Activated CD4-positive, CD25-positive, alpha-beta regulatory T cell treated with anti-CD3 and anti-CD28 coated beads, Interleukin-2, amount 50 U/mL, for 72 hours (primary cell): ENCODE measurements at places on chromosomes 11 and 22.

- no peak for DNase-seq
Observed at GRCh38 chr11:114033066-114033465, 26.4 kb upstream of the ZBTB16 start.

- DNase-seq = no peak
Observed at GRCh38 chr22:27542602-27543001, 259.0 kb downstream of the MN1 start.

DNA sequence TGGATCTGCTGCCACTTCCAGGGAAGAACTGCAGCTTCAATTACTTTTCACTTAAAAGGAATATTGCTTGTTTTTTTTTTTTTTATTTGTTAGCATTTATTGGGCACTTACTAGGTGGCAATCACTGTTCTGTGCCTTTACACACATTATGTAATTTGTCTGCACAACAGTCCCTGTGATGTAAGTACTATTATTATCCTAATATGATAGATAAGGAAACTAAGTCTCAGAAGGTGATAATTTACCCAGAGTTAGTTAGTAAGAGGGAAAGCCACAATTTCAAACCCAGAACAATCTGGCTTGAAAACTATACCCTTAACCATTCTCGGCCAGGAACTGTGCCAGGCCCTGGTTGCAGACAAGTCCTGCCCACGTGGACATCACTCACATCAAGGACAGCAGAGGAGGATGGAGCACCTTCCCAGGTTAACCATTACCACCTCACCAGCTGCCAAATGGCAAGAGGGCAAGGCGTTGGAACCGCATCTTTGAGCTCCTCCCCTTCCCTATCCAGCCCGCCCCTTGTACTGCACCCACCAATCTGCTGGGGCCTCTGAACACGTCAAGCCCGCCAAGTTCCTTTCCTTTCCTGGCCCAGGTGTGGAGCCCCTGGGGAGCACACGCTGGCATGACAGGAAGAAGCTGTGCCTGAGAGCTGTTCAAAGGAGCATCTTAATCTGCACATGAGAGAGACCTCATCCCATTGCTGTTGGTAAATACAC lies 78.4 kb downstream of the NAV2 start:
- no peak for DNase-seq

- DNase-seq = no peak
Observed at GRCh38 chr11:16917941-16918340, 96.3 kb downstream of the PLEKHA7 start.

DNA sequence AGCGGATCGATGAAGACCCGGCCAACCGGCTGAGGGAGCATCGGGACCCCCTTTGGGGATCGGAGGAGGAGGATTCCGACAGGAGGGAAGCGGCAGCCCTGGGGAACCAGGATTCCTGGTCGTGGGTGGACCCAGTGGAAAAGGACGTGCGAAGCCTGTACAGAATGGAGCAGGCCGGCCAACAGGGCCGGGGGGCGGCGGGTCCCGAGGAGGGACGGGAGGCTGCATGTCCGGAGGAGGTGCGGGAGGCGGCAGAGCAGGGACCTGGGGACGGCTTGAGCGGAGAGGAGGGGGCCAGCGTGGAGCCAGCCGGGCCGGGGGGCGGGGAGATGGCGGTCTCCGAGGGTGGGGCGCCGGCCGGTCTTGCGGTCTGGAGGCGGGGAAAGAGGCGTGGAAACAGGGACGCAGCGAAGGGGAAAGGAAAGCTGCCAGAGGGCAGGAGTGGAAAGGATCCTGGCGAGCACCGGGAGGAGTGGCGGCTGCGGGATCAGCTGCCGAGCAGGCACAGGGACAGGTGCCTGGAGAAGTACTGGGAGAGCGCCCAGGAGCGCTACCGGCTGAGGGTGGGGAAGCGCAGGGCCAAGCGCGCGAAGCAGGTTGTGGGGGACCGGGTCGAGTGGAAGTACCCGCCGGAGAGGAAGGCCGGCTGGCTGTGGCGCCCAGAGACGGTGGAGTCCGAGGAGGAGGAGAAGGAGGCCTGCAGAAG lies at the start of gene ANO5:
ANO5 (plus strand) TSS at position 444 of the 706 bp plus-strand sequence. CDS start 408 bp downstream, outside the sequence.
- DNase-seq = no peak

GRCh38 chr22:44449061-44449682 lies 48.9 kb downstream of the RTL6 start:
- no peak for DNase-seq

DNA sequence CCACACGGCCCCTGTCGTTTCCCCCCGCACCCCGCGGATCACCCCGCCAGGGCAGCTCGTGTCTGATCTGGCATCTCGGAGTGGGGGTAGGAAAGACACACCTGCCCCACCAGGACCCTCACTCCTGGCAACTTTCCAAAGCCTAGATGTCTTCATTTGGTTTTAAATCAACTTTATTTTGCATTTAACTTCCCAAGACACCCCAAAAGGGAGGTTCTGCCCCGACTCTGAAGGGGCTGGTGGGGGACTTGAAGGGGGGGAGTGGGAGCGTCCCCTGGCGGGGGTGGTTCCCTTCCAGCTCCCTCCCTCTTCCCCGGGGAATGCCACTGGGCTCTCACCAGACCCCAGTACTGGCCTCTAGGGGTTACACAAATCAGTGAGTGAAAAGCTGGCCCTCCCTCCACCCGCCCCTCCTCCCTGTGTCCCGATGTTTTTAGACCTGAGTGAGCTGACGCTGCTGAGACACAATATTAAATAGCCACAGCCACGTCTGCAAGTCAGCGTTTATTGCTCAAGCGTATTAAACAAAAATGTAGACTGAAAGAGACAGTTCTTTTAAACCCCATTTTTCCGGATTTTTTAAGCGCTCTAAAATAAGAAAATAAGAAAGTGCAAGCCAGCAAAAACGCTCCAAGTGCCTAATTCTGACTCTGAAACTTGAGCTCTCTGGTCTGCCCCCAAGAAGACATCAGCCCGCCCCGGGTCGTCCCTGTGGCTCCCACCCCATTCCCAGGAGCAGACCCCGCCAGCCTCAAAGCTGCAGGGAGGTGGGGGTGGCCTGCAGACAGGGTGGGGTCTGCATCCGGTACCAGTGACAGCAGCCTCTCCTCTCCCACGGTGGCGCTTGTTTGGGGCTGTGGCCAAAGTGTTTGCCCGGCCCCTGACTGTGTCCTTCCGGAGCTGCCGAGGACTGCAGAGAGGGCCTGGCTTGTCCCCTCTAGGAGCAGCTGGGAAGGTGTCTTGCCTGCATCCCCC lies 1.1 kb upstream of the TTLL8 start:
- DNase-seq = no peak

DNA sequence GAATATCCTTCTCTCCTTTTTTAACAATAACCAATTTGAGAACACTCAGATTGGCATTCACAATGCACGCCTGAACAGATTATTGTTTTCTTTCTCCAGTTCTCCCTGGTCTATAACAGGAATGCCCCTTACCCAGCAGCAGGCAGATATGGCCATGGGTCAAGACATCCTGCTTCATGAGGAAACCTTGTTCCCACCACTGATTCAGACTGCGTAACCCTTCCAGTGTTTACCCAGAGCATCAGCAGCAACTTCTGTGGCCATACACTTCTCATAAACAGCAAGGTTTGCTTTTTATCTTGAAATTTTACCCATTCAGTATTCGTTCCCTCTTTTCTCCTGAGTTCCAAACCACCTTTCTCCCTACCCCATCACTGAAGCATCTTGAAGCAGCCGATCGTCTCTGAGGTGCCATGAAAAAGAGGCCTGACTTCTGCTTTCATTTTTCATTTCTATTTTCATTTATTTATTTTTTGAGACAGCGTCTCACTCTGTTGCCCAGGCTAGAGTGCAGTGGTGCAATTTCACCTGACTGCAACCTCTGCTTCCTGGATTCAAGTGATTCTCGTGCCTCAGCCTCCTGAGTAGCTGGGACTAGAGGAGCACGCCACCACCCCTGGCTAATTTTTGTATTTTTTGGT lies 9.6 kb downstream of the PTS start:
- DNase-seq = no peak

GRCh38 chr22:40462195-40462984 lies 92.0 kb downstream of the SGSM3 start:
- DNase-seq = no peak

- DNase-seq = no peak
Observed at GRCh38 chr11:34505874-34506273, 7.7 kb downstream of the ELF5 start.

GRCh38 chr11:71542879-71543777 lies 5.1 kb upstream of the KRTAP5-9 start:
- no peak for DNase-seq

DNA sequence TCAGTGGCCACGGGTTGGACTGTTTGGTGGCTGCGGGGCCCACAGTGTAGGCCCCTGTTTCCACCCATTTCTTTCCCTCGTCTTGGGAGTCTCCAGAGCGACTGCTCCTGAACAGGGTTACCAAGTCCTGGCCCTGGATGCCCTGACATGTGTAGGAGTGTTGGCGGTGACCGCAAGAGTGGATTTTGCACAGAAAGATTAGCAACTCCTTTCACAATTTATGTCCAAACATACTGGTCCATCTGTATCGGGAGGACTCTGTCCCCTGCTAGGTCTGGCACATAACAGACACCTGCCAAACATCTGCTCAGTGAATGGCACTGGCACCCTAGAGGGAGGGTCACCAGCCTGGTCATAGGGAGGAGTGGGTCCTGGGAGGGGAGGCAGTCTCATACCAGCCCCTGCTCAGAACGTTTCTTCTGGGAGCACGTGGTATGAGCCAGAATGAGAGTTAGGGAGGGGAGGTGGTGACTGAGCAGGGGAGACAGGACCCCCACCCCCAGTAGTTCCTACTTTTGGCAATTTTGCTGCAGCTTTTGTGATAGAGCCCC lies 3.4 kb upstream of the APOA1 start:
- DNase-seq = no peak

GRCh38 chr22:35467681-35468434 lies 67.9 kb downstream of the MCM5 start:
- no peak for DNase-seq

GRCh38 chr22:21779444-21779843 lies 43.9 kb upstream of the YPEL1 start:
- no peak for DNase-seq

DNA sequence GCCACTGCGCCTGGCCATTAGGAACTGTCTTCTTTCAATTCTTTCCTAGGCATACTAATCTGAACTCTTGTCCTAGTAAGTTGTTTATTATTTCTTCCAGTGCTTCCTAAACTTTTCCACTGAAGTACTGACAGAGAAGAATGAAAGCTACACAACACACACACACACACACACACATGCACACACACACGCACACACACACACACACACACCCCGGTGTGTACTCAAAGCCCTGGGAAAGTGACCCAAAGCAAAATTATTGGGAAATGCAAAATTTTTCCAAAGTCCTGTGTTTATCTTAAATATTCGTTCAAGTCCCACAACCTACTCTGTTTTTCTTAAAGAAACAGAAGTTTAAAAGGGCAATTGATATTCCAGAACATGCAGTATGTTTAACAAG lies 19.4 kb upstream of the SIK2 start:
- no peak for DNase-seq

- DNase-seq = no peak
Observed at GRCh38 chr11:75100314-75100713, 3.6 kb upstream of the OR2AT4 start.

- no peak for DNase-seq
Observed at GRCh38 chr11:20060181-20060580, 100.1 kb downstream of the DBX1 start.

DNA sequence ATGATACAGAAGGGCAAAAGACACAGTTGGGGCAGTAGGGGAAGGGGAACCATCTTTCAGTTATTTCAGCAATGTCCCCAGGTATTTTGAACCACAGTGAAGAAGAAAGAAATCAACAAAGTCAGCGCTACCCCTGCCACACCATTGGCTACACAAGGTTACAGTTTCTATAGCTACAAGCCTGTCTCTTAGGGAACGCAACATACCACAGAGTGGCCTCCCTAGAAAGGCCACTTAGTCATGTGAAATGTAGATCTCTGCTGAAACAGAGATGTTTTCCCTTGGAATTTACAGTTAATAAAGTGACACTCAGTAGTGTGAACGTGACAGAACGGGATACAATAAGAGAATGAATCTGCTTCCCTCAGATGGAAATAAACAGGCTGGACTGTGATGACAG lies 54.6 kb downstream of the MCHR1 start:
- no peak for DNase-seq

DNA sequence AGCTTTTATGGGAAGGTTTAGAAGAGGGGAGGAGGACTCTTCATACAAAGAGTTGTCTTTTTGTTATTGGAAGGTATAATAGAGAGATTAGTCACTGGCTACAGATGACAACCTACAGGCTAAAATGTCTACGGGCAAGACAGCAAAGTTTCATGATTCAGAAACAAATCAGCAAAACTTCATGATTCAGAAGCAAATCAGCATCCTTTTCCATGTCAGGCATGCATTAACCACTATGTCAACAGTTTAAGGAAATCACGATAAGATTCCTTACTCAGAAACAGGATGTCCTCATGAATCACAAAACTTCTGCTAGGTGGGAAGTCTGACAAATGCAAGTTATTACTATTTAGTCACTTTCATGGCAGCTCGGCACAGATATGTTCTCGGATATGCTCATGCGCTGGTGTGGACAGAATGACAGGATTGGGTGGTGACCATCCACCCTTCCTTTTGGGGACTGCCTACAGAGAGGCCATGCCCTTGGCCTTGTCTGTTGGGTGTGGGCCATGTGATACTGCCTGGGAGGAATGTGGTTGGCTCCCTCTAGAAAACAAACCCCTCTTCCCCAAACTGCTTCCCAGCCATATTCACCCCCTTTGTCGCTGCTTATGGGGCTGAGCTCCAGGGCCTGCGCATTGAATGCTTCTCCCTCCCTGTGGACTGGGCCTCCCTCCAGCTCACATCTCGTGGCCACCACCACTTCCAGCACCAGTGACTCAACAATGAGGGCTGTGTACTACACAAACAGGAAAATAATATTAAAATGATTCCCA lies 10.1 kb downstream of the C11orf91 start:
- no peak for DNase-seq

GRCh38 chr11:62223095-62223494 lies 14.6 kb downstream of the SCGB2A1 start:
- no peak for DNase-seq

DNA sequence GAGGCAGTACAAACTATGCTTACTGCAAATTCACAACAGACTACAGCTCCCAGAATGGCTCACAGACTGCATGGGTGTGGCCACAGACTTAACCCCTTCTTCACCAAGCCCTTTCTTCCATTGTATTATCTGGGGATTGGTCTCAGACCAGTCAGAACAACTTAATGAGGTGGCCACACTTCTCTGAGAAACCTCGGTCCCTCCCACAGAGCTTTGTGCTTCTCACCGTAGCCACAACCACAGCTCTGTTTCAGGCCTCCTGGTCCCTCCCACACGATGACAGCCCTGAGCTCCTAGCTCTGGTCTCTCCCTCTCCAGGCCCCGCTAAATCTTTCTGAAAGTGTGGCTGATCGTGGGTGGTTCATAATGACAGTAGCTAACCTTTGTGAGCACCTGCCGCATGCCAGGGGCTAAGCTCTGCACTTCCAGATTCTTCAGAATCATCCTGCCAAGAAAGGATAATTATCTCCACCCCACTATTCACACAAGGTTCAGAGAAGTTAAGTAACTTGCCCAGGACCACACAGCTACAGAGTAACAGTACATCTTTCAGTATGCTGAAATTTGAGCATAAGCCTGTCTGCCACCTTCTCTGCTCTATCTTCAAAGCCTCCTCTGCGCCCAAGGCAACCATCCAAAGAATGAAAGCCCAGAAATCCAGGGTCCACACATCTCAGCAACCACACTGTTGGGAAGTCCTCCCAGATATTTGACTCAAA lies 5.4 kb downstream of the PDE2A start:
- DNase-seq = peak; percentile 40

GRCh38 chr11:94018721-94019120 lies 2.4 kb upstream of the HEPHL1 start:
- no peak for DNase-seq

- DNase-seq = no peak
Observed at GRCh38 chr11:8671193-8671612, 11.3 kb downstream of the TRIM66 start.
